ENCODE measurements at places on chromosomes 6 and 20. TPM values are rescaled to one million over a fixed set of nuclear protein-coding genes. Genes with fewer than 3 reads are reported as not detected.

DNA sequence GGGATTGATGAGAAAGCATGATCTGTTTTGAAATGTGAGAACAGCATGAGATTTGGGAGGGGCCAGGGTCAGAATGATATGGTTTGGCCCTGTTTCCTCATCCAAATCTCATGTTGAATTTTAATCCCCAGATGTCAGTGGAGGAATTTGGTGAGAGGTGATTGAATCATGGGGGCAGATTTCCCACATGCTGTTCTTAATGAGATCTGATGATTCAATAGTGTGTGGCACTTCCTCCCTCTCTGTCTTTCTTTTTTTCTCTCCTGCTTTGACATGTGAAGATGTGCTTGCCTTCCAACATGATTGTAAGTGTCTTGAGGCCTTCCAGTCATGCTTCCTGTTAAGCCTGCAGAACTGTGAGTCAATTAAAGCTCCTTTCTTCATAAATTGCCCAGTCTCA, 1060.3 kb upstream of the CITED2 start:
- no peak for DNase-seq

DNA sequence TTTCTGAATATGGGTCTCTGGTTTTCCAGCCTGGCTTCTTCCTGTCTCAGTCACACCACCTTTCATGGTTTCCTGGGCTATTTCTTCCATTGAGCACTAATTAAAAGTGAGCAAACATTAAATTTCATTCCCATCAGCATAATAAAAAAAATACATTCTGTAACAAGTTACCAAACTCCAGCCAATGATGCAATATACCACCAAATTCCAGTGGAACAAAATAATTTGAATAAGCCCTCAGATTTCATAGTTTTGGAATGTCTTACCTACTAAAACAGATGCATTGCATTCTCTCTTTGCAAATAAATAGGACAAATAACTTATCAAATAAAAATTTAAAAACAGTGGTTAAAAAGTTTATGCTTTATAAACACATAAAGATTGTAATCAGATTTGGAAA, 97.8 kb upstream of the PRDM1 start:
- no peak for DNase-seq

GRCh38 chr6:136228814-136229213, 21.3 kb downstream of the MTFR2 start:
- no peak for DNase-seq

DNA sequence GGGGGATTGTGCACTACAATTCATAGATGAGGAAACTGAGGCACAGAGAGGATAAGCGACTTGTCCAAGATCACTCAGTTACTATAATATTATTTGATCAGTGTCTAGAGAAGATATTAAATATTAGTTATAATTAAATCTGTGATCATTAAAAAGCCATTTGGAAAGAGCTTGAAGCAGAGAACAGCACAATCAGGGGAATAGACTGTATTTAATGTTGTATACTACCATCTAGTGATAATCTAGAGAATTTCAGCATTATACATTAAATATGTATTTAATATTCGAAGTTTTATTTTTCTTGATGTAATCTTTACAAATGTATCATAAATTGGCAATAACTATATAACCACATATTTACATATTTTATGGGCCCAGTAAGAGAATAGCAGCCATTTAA, 20.1 kb upstream of the MTCL3 start:
- DNase-seq = peak; percentile 15

- no peak for DNase-seq
Measured at GRCh38 chr6:104431096-104431495, 428.6 kb downstream of the HACE1 start.

- no peak for DNase-seq
Measured at GRCh38 chr6:139801571-139802321, 427.3 kb upstream of the CITED2 start.

DNA sequence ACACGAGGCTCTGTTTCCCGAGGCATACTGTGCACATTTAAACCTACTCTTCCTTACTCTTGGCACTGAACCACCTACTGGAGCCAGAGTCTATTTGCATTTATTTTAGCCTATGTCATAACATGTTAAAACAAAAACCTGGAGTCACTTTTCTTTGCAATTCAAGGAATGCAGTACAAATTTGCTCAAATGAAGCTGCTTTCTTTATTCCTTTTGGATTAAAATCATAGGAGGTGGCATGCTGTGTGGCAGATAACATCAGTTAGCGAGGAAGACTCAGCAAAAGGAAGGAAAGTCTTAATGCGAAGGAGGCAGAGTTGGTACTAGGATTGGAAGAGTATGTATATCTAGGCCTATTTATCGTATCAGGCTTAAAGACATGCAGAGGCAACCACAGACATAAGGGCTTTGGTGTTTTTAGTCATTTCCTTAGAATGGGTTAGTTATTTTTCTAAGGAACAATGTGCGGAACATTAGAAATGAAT, 92.9 kb downstream of the SAMD3 start:
- no peak for DNase-seq

DNA sequence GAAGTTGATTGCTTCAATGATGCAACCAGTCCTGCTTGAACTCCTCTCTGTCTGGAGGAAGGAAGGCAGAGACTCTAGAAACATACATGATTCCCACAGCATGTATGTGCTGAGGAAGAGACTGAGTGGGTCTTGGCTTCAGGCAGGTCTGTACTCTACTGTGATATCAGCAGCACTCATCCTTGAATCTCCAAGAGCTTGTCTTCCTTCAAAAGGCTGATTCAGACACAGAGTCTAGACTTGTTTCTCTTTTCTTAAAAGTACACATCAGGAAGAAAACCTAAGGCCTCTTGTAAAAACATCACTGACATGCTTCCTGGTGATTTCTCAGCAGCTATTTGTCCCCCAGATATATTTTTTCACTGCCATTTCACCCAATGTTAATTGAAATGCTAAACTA, 155.7 kb upstream of the HEY2 start:
- no peak for DNase-seq

GRCh38 chr6:47934023-47934422, 152.2 kb downstream of the OPN5 start:
- no peak for DNase-seq

DNA sequence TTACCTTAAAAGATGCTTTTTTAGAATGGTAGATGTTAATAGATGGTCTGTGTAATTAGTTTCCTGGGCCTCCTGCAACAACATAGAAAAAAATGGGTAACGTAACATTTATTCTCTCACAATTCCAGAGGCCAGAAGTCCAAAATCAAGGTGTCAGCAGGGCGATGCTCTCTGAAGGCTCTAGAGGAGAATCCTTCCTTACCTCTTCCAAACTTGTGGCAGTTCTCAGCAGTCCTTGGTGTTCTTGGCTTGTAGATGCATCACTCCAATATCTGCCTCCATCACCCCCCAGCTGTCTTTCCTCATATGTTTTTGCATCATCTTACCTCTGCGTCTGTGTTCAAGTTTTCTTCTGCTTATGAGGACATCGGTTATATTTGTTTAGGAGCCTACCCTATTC, 107.9 kb downstream of the SCAF8 start:
- DNase-seq = no peak

GRCh38 chr6:29791162-29791561, 36.5 kb upstream of the HLA-G start:
- DNase-seq = no peak

Gene JAG1
- polyA plus RNA-seq = 1.9 TPM

- no peak for DNase-seq
Measured at GRCh38 chr20:40532103-40532502, 156.9 kb downstream of the MAFB start.

DNA sequence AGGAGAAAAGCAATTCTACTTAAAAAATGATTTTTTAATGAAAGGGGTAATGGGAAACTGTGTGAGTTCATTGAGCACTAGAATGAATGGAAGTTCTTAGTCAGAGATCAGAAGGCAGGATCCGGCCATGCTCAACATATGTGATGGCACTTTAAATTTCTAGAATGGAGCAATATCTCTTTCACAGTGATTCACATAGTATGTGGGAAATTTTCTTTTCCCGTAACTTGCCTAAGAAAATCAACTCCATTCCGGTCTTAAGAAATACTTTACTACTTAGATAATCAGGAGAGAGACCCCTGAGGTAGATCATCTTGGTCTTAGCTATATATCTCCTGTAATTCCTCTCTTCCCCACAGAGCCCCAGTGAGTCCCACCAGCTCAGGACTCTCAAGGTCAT, 131.8 kb downstream of the SCML4 start:
- DNase-seq = no peak

DNA sequence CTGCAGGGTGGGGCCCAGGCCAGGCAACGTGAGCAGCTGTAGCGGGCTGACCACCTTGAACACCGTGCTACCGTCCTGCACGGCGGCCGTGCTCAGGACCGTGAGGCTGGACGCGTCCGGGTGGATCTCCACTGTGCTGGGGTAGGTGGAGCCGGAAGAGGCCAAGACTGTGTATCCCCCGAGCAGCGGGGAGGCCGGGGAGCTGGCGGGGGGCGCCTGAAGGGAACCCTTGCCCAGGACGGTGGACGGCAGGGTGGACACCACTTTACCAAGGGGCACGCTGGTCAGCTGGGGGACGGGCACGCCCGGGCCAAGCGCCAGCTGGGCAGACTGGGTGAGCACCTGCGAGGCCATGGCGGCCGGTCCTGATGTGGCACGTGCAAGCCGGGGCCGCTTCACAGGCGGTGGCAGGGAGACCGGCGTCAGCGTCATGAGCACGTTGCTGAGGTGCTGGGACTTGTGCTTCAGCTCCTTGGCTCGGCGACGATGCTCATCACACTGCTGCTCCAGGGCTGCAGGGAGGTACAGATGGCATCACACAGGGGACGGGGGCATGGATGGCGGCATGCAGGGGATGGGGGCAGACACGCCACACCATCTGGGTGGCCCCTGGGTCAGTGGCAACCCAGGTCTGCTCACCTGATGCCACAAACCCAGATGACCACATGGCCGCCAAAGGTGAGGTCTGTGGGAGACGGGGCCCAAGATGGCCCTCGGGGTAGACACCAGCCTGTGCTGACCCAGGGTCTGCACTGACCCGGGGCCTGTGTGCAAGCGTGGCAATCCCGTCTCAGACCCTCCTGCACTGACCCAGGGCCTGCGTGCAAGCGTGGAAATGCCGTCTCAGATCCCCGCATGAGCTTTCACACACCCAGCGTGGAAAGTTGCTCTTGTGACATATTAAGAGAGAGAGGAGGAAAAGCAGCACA, 16.4 kb upstream of the HELZ2 start:
- no peak for DNase-seq

- no peak for DNase-seq
Measured at GRCh38 chr6:104908031-104908887, 48.5 kb upstream of the HACE1 start.

- DNase-seq = no peak
Measured at GRCh38 chr6:74605922-74606581, 599.8 kb downstream of the COL12A1 start.

Gene SPEF1
- not detected for polyA plus RNA-seq

DNA sequence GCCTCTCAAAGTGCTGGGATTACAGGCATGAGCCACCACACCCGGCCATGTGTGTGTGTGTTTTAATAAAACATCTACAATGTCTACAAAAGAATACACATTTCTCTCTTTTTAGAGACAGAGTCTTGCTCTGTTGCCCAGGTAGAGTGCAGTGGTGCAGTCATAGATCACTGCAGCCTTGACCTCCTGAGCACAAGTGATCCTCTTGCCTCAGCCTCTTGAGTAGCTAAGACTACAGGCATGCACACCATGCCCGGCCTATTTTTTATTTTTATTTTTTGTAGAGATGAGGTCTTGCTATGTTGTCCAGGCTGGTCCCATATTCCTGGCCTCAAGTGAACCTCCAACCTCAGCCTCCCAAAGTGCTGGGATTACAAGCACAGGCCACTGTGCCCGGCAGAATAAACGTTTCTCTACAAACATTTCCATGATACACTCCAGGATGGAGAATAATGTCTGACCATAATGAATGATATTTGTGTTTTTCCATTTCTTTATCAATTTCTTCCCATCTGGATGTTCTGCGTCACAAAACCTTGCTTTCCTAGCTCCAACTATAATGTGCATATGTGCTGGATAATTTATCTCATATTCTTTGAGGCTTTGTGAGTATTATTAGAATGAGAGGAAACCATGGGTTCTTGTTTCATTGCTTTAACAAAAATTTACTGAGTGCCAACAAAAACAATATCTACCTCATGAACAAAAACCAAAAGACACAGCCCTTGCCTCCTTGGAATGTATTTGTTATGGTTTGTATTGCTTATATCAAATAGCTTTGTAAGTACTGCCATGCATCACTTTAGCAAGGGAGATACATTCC, 28.6 kb upstream of the CCN2 start:
- DNase-seq = no peak

- no peak for DNase-seq
Measured at GRCh38 chr6:109202409-109203264, 107.3 kb downstream of the CEP57L1 start.

Gene ACTL10
- 1.7 TPM for polyA plus RNA-seq

Gene RBM38
- polyA plus RNA-seq = 33.1 TPM

DNA sequence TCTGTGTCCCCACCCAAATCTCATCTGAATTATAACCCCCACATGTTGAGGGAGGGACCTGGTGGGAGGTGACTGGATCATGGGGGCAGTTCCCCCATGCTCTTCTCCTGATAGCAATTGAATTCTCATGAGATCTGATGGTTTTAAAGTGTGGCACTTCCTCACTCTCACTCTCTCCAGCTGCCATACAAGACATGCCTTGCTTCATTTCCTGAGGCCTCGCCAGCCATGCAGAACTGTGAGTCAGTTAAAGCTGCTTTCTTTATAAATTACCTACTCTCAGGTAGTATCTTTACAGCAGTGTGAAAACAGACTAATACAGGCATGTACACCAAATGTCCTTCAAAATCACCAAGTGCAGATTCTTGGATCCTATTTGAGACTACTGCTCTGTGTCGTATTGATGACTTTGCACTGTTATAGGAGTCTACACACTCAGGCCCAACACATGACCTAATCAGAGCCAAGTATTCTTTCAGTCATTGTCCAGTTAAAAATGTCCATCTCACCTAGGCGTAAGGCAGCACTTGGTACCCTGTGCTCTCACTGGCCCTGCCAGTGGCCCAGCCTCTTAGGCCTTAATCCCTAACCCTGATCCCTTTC, 52.8 kb upstream of the UST start:
- no peak for DNase-seq

Gene TMEM14A
- polyA plus RNA-seq = 58.1 TPM

Gene TAGAP
- polyA plus RNA-seq = 276 TPM

DNA sequence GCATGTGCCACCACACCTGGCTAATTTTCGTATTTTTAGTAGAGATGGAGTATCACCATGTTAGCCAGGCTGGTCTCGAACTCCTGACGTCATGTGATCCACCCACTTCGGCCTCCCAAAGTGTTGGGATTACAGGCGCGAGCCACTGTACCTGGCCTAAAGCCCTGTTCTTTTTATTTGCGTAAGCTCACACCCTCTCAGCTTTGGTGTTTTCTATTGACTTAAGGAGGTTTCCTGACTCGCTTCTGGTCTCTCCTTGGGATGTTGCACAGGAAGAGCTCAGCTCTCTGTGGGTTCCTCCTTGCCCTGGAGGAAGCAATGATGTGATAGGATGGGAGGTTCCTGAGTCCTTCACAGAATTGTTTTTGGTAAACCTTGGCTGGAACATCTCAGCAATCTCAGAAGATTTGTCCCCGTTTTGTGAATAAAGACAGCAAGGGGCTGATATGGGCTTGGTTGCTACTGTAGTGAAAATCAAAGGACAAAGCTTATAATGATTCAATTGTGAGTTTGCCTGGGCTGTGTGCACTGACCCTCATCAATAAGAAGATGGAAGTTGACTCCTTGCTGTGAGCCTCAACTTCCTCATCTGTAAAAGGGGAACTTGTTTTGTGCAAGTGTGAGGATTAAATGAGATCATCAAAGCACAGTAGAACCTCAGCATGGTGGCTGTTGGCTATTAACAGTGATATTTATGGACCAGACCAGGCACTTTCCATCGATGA, 27.0 kb downstream of the TOX2 start:
- DNase-seq = no peak

GRCh38 chr6:129177801-129178200, 294.9 kb downstream of the LAMA2 start:
- no peak for DNase-seq

Gene SEL1L2
- polyA plus RNA-seq = not detected

GRCh38 chr20:32191873-32192272, 15.7 kb downstream of the PLAGL2 start:
- DNase-seq = no peak
